GM12892 (cell line): ENCODE measurements at places on chromosomes 13 and 19.
A peak's percentile ranks its signal among the peaks of the same experiment; 100 is the strongest.

GRCh38 chr13:113902986-113903775 is 39.3 kb upstream of the GAS6 start:
- DNase-seq, result no peak

- DNase-seq, result no peak
These were observed 175.2 kb downstream of the TDRD3 start for GRCh38 chr13:60572003-60572798.

DNA sequence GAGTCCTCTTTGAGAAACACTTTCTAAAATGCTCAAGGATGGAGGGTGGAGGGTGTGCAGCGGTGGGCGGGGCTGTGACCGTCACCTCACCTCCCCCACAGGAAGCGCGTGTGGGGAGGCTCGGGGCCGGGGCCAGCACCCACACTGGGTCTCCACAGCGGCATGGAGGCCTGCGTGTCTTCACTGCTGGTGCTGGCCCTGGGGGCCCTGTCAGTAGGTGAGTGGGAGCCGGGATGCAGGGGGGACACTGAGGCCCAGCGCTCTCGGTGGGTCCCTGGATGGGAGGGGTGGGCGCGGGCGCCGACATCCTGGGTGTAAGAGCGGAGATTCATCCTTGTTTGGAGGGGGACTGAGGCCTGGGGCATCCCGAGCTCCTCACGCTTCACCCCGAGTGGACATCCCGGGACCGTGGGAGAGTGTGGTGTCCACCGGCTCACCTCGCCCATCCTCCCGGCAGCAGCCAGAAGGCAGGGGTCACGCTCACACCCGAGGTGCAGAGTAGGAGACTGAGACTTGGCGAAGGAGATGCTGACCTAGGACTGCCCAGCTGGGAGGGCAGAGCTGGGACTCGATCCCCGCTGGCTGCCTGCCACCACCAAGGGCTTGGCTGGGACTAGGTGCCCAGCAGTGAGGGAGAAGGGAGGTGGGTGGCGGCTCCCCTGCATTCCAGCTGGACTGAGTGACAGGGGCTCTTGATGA is at the start of gene GZMM:
GZMM (plus strand) TSS at position 144 of the 699 bp plus-strand sequence; CDS start at position 163, 19 bp downstream.
- no peak for DNase-seq

DNA sequence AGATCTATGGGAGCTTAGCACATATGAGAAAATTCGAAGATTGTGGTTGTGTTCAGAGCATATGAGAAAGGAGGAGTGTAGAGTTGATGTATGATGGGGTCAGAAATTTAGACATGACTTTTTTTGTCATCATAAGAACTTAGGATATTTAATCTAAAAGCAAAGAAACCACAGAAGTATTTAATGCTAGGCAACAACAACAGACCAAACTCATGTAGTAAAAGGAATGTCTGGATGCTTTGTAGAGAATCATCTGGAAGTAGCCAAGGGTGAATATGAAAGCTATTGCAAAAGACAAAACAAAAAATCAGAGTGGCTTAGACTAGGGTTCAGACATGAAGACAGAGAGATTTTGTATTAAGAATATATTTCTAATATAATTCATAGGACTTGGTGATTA is 190.3 kb downstream of the SLITRK1 start:
- no peak for DNase-seq

GRCh38 chr19:4723595-4724514 is at the start of gene DPP9:
Gene DPP9 (minus strand): TSS chr19:4723842. CDS start chr19:4719906, 3,936 bp downstream.
- peak; percentile 100 for DNase-seq

DNA sequence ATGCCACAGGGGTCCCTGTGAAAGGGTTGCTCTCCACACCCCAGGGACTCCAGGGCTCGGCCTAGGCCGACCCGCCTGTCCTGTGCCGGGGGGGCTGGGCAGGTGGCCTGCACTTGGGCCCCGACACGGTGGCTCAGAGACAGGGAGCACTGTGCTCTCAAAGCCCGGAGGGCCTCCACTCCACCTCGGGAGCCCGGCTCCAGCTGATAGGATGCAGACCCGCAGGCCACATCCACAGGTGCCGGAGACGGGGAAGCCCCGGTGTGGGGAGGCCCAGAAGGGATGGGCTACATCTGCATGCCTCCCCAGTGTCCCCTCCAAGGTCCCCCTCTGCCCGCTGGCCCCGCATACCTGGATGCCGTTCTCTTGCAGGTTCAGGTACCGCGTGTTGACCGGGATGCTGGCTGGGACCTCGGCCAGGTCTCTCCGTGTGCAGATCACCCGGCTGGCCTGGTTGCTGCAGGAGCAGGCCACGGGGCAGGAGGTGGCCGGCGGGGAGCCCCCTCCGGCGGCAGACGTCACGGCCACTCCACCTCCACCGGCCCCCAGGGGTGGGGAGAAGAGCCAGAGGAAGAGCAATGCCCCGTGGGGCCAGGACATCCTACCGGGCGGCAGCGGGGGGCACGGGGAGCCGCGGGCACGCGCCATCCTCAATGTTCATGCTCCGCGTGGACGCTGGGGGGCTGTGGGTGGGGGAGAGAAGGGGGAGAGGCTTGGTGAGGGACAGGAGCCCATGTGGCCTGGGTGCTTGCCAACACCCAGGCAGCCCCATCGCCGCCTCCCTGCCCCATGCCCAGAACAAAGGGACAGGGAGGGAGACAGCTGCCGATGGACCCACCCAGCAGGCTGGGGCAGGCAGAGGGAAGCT is 19.8 kb downstream of the LRRC4B start:
- no peak for DNase-seq

DNA sequence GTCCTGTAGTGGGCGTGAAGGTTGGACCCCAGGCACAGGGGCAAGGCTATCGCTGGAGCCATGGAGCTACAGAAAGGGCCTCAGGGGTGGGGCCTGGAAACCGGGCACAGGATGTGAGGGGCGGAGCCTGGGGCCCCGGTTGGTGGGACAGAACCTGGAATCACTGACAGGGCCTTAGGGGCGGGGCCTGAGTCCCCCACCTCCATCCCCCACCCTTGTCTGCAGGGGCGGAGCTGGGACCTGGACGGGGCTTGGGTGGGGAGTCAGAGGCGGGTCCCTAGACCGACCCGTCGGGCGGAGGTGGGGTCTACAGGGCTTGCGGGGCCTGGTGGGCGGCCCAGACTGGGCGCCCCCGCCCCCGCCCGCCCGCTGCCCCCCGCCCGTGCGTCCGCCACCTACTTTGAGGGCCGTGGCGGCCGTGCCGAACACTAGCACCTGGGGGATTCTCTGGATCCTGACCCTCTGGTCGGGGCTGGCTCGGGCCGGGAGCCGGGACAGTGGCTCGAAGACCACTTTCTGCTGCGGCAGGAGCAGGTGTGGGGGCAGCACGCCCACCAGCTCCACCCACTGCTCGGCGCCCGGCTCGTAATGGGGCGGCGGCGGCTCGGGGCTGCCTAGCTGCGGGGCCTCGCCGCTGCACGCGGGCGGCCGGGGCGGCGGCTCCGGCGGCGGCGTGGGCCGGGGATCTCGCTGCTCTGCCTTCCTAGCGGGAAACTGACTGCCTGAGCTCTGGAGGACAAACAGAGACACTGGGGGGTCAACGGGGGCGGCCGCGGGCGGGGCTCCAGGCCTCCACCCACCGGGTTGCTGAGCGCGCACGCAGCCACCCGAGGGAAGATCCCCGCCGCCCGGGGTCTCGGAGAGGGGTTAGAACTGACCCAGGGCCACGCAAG is 26.3 kb downstream of the DCAF15 start:
- DNase-seq, result no peak

- no peak for DNase-seq
These were observed 65.2 kb downstream of the MICU2 start for GRCh38 chr13:21538753-21539152.

DNA sequence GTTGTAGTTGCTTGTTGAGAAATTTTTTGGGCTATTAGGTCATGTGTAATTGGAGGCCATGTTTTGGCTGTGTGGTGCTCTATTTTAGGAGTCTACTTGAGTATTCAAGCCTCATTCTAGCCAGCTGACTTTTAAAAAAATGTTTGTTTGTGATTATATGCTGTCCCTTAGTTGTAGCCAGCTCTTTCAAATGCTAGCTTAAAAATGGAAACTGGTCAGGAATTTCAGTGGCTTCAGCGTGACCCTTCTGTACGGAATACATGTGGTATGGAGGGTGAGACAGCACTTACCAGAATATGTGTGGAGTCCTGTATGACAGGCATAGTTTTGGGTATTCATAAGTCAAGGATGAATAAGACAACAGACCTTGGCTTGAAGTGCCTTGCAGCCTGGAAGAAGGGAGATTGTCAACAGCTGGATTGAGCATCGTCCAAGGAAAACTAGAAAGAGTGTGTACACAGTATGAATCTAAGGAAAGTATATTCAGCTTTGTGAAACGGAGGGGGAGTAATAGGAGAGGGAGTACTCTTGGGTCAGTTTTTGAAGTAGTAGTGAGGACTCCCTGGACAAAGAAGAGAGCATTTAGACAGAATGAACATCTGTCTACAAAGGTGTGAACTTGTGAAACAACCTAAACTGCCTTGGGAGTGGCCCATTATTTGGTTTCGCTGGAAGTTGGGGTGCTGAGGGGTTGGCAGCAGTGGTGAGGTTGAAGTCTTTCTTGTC is 20.0 kb upstream of the WTIP start:
- DNase-seq, result no peak

DNA sequence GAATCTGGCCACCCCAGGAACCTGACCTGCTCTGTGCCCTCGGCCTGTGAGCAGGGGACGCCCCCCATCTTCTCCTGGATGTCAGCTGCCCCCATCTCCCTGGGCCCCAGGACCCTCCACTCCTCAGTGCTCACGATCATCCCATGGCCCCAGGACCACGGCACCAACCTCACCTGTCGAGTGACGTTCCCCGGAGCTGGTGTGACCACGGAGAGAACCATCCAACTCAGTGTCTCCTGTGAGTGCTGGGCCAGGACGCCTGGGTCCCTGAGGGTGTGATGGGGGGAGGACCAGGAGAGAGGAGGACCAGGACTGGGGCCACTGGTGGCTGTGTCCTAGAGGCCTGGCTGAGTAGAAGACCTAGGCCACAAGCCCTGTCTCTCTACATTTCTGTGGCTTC is 13.0 kb upstream of the CD33 start:
- DNase-seq, result no peak

GRCh38 chr19:3712663-3713611 is 4.8 kb downstream of the TJP3 start:
- DNase-seq, result no peak

- DNase-seq, result no peak
These were observed 10.0 kb upstream of the SPC24 start for GRCh38 chr19:11165486-11166030.

GRCh38 chr13:58991826-58992477 is 1171.8 kb downstream of the DIAPH3 start:
- DNase-seq, result no peak

DNA sequence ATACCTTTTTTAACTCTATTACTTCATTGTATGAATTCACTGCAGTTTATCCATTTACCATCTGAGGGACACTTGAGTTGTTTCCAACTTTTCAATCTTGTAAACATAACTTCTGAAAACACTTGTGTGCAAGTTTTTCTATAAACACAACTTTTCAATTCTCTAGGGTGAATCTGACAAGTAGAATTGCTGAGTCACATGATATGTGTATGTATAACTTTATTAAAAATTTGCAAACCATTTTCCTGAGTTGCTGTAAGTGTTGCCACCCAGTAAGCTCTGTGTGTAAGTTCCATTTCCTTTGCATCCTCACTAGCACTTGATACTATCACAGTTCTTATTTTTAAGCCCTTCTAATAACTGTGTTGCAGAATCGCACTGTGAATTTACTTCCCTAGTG is 1415.6 kb upstream of the ATXN8OS start:
- DNase-seq, result no peak

DNA sequence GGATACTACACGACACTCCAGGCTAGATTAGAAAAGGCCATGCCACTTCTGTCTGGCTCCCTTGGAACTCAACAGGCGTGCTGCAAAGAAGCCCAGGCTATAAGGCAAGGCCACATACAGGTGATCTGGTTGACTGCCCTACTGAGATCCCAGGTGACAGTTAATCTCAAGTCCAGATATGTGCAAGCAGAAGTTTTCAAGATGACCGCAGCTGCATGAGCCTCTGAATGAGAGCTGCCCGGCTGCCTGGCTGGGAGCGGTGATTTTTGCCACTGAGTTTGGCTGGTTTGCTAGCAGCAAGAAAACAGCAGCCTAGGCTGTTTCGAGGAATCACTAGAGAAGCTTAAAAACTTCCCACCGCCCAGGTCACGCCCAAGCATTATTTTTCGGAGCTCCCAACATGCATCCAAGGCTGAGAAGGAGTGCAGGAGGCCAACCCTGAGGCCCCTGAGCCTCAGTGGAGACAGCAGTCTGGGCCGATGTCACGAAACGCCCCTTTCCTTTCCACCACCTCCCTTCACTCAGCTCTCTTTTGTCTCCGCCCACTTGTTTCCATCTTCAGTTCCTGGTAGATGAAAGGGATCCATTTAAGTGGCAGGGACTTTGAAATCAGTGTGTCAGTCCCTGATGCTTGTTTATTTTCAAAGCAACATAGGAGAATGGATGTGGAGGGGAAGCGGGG is 14.0 kb upstream of the URI1 start:
- peak; percentile 38 for DNase-seq

DNA sequence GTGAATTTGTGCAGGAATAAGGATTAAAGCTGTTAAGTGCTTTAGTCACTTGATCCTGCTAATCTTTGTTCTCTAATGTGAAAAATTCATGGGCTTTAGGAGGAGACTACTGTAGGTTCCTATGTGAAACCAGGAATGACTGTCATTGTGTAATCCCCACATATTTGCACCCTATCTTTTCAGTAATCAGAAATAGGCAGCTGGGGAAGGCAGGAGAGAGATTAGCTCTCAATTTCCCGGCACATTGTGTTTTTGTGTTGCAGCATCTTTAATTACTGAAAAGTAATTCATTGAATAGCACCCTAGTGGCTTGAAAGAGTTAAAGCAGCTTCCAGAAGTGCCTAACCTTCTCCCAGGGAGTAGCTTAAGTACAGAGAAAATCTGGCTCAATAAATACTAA is 282.9 kb downstream of the OLFM4 start:
- no peak for DNase-seq

GRCh38 chr19:1172353-1173158 is 1.5 kb downstream of the SBNO2 start:
- no peak for DNase-seq

DNA sequence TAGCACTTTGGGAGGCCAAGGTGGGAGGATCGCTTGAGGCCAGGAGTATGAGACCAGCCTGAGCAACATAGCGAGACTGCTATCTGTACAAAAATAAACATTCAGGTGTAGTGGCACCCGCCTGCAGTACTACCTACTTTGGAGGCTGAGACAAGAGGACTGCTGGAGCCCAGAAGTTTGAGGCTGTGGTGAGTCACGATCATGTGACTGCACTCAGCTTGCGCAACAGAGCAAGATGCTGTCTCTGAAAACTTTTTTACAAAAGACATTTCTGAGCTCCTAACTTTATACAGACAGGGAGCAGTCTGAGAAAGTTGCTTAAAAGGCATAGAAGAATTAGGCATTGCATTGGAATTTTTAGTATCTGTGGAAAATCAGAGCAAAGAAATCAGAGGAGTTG is 10.4 kb upstream of the TBC1D4 start:
- no peak for DNase-seq
